ENCODE measurements at places on chromosomes 6 and 20.
A peak's percentile ranks its signal among the peaks of the same experiment; 100 is the strongest.

GRCh38 chr20:16624106-16624505, 50.9 kb upstream of the KIF16B start:
- no peak for DNase-seq

GRCh38 chr6:146883640-146884531, 285.1 kb downstream of the ADGB start:
- no peak for DNase-seq

- DNase-seq = no peak
Measured at GRCh38 chr6:131914967-131915751, 36.0 kb downstream of the CCN2 start.

- DNase-seq = no peak
Measured at GRCh38 chr6:40610229-40610628, 23.1 kb upstream of the LRFN2 start.

- DNase-seq = no peak
Measured at GRCh38 chr6:169250660-169251059, 3.0 kb downstream of the THBS2 start.

- DNase-seq = no peak
Measured at GRCh38 chr6:18264923-18265377, 620 bp upstream of the DEK start.

GRCh38 chr6:7087491-7087979, 20.2 kb upstream of the RREB1 start:
- DNase-seq = peak; percentile 11

- DNase-seq = no peak
Measured at GRCh38 chr20:54026295-54027064, 43.9 kb downstream of the BCAS1 start.

GRCh38 chr20:62572980-62573379, 69.3 kb upstream of the SLCO4A1 start:
- DNase-seq = no peak

DNA sequence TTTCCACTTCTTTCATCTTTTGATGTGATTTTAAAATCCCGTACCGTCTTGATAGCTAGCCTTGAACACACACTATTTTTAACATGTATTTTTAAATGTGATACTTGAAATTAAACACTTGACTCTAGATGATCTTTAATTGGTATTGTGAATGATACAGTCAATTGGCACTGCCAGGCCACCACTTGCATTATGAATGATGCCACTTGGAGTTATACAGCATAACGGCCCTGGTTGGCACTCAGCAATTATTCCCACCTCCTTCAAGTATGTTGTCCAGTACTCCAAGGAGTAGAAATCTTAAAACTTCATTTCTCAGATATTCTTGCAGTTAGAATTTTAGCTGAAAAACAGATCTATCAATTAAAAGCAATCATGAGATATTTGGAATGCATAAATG, 62.9 kb downstream of the TENT5A start:
- DNase-seq = no peak

DNA sequence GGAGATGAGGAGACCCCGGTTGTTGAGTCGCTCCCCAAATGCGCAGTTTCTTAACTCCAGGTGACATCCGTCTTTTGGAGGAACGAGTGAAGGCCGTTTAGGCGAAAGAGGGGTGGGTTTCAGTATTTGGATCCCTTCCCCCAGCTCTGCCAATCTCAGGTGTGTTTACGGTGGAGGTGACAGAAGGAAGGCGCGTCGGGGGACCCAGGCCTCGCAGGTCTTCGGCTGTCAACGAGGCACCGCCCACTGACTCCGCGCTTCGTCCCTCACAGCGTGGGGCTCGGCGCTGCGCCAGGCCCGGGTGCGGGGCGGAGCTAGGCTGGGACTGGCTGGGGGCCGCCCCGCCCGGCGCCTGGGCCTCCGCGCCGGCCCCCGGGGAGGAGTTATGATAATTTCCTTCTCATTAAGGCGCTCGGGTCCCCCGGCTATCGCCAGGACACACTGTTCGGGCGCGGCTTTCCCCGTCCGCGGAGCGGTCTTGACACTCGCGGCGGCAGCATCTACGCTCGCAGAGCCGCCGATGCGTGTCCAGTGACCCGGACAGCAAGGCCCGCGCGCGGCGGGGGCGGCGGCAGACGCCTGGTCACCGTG, at the start of gene TFAP2C:
TSS of gene TFAP2C (plus strand) at position 434 of the 591 bp plus-strand sequence. CDS start 239 bp downstream, outside the sequence.
- DNase-seq = no peak

- no peak for DNase-seq
Measured at GRCh38 chr20:61940491-61940890, 125.2 kb downstream of the TAF4 start.
